ENCODE measurements at places on chromosomes 16 and 17.
A peak's percentile ranks its signal among the peaks of the same experiment; 100 is the strongest.

DNA sequence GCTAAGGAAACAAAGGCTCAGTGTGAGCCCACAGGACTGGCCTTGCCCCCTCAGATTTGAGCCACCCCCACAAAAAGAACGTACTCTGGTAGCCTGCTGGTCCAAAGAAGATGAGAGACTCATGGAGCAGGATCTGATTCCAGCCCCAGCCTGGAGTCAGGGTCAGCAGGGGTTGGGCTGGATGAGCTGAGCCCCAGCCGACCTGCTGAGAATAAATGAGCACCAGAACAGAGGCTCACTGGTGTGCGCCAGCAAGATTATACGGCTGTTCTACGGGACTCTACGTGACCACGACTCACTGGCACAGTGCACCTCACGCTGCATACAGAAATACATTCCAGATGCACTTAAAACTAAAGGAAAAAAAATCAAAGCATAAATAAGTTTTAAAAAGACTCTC, 186.0 kb upstream of the RPL38 start:
- DNase-seq = no peak

- DNase-seq = no peak
These were observed 1023.4 kb downstream of the CDH11 start for GRCh38 chr16:64098451-64098850.

- DNase-seq = peak; percentile 18
These were observed 48.2 kb downstream of the SPACA3 start for GRCh38 chr17:33039874-33040273.

GRCh38 chr17:46042925-46043324, 43.9 kb downstream of the STH start:
- no peak for DNase-seq

GRCh38 chr16:23504453-23505179, 5.7 kb downstream of the GGA2 start:
- peak; percentile 91 for DNase-seq

GRCh38 chr17:82910041-82910481, 70.2 kb upstream of the ZNF750 start:
- no peak for DNase-seq

DNA sequence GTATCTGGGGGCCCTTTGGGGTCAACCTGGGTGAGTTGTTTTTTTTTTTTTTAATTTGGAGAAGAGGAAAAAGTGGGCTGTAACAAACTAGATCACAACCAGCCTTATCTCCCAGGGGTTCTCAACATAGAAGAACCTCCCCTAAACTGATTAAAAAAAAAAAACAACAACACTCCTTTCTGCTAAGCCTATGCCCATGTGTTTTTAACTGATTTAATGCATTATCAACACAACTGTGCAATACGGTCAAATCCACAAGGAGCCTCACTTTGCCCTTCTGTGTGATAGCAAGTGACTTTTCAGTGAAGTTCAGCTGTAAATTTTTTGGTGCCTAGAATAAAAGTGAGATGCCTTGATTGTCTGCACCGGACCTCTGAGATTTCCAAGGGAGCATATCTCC, 646 bp downstream of the MYH11 start:
- DNase-seq = no peak

GRCh38 chr17:49339354-49339753, 22.7 kb downstream of the ZNF652 start:
- no peak for DNase-seq

DNA sequence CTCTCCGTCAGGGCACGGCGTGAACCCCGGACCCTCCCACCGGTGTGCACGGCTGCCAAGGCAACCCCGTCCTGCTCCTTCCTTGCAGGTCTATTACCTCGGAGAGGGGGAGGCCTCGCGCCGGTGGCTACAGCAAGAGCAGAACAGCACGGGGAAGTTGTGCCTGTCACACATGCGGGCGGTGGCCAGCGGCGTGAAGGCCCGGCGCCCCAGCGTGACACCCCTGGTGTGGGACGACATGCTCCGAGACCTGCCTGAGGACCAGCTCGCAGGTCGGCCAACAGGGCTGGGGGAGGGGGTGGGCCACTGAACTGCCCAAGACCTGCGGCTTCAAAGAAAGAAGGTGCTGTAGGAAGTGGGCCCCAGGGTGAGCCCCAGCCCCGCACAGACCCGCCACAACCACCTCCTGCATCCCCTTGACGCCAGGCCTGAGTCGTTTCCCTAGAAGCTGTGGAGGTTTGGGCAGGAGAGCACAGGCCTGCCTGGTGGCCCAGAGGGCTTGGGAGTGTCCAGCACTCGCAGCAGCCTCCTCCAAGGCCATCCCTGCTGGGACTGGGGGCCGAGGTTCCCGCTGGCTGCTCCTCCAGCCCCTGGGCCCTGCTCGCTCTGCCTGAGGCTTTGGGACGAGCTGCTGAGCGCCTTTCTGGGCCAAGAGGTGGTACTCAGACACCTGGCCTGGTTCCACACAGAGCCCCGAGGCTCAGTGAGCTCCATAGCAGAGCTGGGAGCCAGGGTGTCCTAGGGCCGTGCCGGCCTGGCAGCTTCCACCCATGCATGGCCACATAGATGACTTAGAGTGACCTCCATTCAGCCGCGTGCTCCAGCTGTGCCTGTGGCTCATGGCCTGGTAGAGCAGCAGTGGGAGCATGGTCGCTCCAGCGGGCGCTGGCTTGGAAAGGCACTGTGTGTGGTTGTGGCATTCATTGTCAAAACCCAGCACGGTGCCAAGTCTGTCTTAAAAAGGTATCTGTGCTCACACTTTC, 14.7 kb downstream of the CYBC1 start:
- no peak for DNase-seq
